CD4-positive, alpha-beta T cell treated with Interleukin-17A for 4 hours (primary cell): ENCODE measurements at places on chromosomes 16 and 17.
A peak's percentile ranks its signal among the peaks of the same experiment; 100 is the strongest.

DNA sequence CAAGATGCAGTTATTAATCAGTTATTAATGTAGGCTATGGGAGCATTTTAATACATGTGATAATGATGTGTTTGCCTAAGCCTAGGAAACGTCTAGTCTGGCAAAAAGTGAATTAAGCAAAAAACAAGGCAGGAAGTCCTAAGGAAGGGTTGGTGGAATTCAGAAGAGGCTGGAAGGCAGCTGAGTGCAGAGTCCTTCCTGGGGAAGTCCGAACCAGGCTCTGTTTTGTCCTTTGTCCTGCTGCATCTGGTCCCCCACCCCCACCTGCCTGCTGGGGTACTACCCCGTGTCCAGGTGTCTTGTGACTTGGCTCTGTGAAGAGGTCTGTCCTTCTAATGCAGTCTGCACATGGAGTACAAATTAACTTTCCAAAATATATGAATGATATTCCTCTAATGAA, 1.5 kb upstream of the MYH10 start:
- no peak for DNase-seq

GRCh38 chr16:69324013-69324531, 6.3 kb downstream of the PDF start:
- no peak for DNase-seq

DNA sequence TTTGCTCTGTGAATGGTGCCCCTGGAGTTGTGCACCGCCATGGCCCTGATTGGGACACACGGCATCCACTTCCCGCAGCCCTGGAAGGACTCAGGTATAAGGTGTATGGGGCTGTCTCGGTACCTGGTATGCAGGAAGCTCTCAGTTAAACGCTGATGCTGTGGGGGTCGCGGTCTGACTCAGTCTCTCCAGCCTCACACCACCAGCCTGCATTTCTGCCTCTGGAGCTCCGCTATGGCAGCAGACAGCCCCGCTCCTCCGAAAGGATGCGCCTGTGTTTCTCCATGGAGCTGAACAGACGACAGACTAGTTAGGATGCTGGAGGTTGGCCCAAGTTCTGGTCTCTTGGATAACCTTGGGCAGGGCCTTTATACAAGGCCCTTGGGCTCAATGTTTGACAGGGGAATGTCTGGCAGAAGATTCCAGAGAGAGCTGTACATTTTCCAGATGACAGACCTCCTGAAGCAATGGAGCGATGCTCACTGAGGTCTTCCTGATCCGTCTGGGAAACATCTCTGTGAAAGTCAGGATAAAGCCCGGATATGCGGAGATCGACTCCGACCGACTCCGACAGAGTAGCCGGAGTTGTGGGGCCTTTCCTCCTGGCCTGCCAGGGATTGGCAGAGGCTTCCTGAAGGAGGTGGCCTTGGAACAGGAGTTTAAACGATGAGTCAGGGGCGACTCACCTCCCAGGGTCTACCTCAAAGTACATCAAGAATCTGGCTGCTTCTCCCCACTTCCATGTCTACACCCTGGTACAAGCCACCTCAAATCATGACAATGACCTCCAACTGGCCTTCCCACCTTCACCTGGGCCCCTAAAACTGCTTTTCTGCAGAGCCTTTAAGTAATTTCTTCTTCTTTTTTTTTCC, 21.9 kb upstream of the BCAR1 start:
- DNase-seq = no peak

- no peak for DNase-seq
Measured at GRCh38 chr17:61809816-61810392, 53.4 kb downstream of the BRIP1 start.

- DNase-seq = no peak
Measured at GRCh38 chr17:57037411-57037810, 47.6 kb upstream of the AKAP1 start.

DNA sequence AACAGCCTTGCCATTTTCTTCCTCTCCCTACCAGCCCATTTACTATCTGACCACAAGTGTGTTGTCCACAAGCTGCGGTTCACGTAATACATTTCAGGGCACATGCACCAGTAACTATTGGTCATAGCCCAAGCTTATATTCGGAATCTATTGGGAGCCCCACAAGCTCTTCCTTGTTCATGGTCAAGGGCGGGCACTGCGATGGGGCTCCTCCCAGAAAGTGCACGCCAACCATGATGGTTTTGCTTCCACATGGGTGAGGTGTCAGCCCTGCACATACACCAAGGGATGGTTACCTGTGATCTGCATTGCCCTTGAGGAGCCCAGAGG, 12.1 kb downstream of the THRA start:
- DNase-seq = no peak

GRCh38 chr17:60554377-60554788, 28.3 kb upstream of the APPBP2 start:
- no peak for DNase-seq

GRCh38 chr17:54172096-54172984, 349.6 kb downstream of the KIF2B start:
- no peak for DNase-seq

DNA sequence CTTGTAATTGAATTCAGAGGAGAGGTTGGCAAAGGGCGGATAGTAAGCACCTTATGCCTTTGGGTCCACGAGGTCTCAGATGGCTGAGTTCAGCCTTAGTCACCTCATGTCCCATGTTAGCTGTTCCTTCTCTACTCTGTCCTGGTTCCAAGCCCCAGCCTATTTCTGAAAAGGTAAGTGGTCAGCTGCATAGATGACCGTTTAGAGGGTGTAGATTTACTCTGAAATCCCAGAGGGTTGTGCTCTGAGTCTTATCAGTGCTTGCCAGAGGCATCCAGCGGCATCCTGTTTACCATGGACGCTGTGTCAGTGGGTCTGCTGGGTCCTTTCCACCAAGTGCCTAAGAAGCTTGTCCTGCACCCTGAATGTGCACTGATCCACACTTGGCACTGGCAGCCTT, 1.9 kb downstream of the ZNF778 start:
- DNase-seq = no peak

DNA sequence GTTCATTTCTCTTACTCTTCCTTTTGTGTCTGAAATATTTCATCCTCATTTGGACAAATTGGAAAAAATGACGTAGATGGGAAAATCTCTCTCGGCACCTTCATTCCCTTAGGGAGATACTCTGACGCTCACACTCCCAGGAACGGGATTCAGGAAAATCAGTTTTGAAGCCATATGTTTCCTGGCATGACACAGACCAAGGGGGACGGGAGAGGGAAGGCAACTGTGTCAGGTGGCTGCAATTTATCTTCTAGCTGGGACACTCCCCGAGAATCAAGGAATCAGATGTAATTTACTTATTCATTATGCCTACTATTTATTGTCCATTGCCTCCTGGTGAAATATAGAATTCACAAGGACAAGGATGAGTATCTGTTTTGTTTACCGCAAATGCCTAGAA, 65.5 kb downstream of the IRX5 start:
- no peak for DNase-seq

- peak; percentile 22 for DNase-seq
Measured at GRCh38 chr17:1890758-1891450, 61.1 kb downstream of the RPA1 start.

DNA sequence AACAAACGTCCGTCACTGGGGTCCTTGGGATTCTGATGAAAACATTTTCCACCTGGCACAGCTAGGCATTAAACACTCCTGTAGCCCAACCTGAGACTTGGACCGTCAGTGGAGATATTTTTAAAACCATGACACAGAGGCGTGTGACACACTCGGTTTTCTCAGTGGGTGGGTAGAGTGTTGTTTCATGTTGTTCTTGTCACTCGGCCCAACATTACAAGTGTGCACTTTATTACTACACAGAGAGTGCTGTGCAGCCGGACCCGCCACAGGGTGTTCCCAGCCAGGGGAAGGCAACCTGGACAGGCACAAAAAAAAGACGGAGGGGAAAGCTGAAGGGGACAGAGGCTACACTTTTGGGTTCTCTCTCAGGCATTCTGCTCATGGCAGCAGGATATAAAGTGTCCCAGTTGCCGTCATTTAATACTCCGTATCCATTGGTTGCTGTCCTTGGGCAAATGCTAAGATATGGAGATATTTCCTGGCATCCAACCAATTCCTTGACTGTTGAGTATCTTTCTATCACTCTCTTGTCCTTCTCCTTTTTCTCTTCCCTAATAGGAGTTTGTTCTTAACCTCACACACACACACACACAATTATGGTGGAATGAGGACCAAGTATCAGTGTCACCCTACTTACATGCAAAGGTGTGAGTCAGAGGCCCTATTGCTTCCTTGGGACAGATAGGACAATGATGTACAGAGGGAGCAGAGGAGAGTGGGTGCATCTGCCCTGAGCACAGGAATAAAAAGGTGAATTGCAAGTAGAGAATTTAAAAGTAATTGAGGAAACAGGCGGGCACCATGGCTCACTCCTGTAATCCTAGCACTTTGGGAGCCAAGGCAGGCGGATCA, 154.1 kb upstream of the SOX9 start:
- DNase-seq = no peak

GRCh38 chr17:44627513-44628242, 28.6 kb upstream of the MEIOC start:
- no peak for DNase-seq

DNA sequence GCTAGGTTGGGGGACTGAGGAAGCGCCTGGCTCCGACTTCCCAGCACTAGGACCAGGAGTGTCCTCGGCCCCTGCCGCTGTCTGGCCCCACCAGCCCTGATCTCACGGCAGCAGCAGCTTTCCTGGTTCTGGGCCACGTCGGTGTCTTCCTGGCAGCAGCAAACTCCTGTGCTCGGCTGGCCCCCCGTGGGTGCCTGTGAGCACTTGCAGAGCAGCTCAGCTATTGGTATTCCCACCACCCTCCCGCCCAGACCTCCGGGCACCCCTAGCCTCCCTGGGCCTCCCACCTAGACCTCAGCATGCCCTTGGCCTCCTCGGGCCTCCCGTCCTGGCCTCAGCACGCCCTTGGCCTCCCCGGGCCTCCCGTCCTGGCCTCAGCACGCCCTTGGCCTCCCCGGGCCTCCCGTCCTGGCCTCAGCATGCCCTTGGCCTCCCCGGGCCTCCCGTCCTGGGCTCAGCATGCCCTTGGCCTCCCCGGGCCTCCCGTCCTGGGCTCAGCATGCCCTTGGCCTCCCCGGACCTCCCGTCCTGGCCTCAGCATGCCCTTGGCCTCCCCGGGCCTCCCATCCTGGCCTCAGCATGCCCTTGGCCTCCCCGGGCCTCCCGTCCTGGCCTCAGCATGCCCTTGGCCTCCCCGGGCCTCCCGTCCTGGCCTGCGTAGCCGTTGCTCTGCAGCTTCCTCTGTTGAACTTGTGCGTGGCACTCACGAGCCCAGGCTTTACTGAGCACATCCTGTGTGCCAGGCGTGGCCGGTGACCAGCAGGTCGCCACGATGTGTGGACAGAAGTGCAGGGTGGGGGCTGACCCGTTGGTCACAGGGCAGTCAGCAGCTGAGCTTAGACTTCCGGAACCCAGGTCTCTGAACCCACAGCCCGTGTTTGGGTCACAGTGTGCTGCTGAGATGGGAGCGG, 51.8 kb upstream of the ACSF3 start:
- DNase-seq = no peak

DNA sequence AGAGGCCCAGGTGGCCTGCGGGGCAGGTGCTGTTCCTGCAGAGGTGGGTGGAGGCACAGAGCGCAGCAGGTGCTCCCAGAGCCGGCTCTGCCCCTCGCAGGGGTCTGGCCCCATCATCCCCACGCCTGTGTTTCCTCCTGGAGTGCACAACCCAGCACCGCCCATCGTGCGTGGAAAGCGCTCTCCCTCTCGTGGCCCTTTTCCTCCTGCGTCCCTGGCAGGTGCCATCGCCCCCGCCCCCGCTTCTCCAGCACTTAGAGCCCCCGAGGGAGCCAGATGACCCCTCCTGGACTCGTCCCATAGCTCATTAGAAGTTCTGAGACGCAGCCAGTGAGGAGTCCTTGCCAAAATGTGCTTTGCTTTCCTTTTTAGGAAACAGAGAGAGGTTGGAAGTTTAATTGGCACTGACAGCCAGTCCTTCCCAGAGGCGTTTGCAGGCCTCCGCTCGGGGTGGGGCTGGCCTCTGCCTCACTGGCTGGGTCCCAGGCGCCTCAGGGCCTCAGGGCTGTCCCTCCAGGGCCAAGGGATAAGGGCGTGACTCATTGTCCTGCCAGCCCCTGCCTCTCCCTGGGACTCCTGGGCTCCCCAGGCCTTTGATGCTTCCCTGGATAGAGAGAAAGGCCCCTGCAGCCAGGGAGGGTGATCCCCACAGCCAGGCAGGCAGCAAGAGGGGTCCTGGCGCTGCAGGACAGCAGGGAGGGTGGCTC, 32.2 kb upstream of the CHMP6 start:
- no peak for DNase-seq

DNA sequence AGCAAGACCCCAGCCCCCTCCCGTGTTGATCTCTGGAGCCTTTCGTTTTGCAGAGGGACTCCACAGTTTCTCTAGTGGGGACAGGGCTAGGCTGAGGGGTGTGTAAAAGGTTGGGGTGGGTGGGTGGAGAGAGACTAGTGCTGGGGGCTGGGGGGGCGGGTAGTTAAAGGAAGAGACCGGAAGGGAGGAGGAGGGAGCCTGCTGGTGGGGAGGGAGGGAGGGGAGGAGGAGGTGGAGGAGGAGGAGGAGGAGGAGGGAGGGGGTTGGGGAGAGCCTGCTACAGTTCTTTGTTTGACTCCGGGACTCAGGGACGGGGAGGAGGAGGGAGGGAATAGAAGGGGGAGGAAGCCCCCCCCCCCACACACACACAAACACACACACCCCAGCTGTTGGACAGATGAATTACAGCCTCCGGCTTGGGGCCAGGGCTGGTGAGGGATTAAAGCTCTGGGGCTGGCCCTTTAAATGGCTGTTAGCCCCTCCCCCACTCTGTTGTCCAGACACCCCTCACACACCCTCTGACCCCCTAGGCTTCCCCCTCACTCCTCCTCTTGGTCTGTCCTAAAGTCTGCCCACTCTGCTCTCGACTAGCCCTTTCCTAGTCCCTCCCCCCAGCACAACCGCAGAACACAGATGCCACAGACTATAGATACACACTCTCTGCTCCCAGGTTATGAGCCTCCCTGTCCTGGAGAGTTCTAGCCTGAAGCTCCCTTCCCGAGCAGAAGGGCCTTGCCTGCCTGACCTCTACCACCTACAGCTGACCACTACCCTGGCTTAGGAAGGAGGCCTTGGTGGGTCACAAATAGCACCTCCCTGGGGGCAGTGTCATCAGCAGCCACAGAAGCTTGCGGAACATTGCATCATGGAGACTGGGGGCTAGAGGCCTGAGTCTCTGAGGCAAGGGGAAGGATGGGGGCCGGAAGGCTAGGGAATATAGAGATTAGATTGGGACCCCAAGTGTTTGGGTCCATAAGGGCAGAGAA, 4.4 kb downstream of the KDM6B start:
- DNase-seq = peak; percentile 57

DNA sequence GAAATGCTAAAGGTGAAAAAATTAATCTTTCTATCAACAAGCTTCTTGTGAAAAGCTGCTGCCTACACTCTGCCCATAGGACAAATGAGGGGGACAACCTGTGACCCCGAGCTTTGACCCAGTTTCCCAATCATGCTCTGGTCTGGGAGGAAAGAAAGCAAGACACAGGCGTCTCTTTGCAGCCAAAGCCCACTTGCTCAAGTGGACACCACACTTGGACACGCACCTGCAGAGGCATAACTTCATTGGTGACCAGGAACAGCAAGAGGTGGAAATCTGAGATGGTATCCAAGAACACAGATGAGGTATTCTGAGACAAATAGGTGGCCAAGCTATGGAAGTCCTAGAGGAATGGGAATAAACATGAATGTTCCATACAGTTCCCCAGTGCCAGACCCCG, 15.0 kb upstream of the FAAP100 start:
- no peak for DNase-seq

GRCh38 chr17:41985919-41986318, 19.3 kb downstream of the CNP start:
- DNase-seq = no peak

GRCh38 chr17:13594762-13595598, 6.7 kb downstream of the HS3ST3A1 start:
- peak; percentile 83 for DNase-seq

- DNase-seq = no peak
Measured at GRCh38 chr16:78862022-78862421, 738.5 kb downstream of the MAF start.
